G401 (cell line): ENCODE measurements at places on chromosomes 11 and 22.

DNA sequence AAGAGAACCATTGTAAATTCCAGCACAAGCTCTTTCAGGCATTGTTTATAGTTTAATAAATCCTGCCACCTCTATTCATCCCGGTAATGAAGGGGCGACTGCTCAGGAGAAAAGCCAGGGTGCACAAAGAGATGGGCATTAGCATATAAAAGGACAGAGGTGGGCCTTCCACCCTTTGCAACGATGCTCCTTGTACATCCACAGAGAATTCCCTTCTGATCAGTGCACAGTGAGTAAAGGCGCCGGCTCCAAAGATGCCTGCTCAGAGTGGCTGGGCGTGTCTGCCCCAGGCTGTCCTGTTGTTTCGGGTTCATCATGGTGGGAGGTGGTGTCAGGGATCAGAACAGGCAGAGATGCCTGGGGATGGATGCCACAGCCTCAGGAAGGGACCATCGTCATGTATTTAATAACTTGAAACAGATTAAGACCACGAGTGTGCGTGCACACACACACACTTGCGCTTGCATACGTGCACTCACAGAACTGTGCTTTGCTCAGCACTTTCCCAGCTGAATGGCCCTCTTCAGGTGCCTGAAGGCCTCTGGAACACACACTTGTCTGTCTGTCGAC, 305.0 kb downstream of the TBC1D22A start:
- no peak for DNase-seq

DNA sequence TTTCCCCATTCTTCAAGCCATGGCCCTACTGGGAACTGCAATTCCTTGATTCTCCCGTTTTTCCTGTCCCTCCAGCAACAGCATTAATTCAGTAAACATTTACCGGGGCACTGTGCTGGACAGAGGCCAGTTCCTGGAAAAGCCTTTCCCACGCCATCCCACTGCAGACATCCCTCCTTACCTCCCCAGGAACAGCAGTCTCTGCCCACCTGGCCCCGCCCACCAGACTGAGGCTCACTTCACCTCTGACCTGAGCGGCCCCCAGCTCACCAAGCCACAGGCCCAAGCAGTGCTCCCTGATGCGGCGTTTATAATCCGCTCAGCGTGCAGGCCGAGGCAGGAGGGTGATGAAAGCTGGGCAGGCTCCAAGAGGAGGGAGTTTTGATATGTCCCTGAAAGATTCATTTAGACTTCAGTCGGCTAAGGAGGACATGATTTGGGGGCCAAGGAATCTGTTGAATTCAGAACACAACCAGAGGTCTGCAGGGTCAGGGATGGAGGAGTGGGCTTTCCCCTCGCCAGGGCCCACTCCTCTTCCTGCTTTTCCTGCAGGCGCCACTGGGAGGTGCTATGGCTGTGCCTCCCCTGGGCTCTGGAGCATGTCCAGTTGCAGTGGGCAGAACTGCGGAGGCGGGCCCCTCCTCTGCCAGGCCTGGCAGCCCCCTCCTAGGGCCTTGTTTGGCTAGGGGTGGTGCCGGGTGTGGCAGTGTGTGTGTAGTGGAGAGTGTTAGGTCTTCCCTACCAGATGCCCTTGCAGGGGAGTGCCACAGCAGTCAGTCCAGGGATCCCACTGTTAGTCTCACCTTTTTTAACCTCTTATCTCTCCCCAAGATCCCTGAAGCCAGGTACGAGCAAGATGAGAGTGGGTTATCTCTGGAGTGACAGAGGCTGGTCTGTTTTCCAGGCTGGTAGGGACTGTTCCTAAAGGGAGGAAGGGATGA, 1.4 kb upstream of the TAGLN start:
- no peak for DNase-seq

DNA sequence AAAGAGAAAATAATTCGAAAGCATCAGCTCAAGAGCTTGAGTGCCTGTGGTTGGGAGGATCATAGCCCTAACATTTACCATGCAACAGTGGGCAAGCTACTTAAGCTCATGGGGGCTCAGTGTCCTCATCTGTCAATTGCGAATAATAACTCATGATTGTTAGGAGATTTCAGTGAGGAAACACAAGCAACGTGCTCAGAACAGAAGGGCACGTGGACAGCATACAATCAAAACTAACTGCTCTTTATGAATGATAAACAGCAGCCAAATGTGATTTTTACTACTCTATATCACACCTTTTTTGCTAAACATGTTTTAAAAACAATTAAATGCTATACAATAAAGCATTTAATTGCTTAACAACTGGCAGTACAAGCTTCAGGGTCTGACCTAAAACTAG, 310.1 kb upstream of the NARS2 start:
- no peak for DNase-seq

DNA sequence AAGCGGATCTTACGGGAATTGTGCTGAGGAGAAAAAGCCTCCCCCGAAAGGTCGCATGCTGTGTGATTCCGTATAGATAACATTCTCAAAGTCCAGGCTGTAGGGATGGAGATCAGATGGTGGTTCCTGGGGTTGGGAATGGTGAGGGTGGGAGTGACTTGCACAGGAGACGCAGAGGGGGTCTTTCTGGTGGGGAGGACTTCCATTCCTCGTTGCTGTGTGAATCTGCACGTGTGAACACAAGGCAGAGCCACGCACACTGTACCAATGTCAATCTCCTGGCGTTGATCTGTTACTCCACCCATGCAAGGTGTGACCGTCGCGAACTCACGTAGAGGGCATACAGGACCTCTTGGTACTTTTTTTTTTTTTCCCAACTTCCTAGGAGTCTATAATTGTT, 59.0 kb upstream of the KCNQ1OT1 start:
- DNase-seq = no peak

GRCh38 chr11:93089474-93090102, 108.2 kb downstream of the SLC36A4 start:
- peak; percentile 37 for DNase-seq

GRCh38 chr11:132671851-132672370, 860.4 kb downstream of the OPCML start:
- no peak for DNase-seq

DNA sequence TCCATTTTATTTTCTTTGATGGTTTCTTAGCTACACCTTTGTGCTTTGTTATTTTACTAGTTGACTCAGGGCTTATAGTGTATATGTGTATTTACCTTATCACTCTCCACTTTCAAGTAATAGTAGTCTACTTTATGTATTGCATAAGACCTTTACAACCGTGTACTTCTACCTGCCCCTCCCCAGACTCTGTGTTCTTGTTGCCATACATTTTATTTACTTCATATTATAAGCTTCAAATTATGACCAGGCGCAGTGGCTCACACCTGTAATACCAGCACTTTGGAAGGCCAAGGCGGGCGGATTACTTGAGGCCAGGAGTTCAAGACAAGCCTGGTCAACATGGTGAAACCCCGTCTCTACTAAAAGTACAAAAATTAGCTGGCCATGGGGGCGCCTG, 28.2 kb upstream of the CTSD start:
- DNase-seq = no peak

GRCh38 chr11:26583550-26583949, 11.5 kb upstream of the MUC15 start:
- no peak for DNase-seq

DNA sequence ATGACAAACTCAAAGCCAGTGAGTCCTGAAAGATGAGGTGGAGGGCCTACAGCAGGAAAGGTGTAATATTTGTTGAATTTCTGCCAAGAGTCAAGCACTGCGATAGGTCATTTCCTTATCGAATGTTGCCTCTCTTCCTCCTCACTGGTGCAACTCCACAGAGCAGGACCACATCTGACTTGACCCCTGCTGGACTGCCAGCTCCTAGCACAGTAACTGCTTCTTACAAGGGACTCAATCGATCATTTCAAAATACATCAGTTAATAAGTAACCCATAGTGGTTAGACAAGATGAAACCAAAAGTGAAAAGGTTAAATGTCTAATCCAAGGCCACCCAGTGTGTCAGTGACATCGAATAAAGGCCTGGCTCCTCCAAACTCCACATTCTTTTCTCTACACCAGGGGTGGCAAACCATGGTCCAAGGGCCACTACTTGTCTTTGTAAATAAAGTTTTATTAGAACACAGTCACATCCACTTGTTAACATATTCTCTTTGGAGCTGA, 98.5 kb upstream of the CSNK2A3 start:
- DNase-seq = no peak

DNA sequence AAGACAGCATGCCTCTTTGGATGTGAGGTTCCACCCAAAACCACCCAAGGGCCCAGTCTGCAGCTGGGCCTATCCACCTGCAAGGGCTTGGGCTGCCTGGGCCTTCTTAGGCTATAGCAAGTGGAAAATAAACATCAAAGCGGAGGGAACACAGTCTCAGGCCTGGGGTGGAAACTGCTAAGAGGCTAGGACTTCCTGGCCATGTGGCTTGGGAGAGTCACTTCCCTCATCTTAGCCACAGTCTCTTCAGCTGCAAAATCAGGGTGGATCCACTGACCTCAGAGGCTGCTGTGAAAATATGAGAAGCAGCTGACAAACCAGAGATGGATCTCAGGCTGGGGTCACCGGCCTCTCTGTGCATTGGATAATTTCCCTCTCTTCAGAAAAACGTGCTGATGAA, 30.6 kb upstream of the TFIP11 start:
- DNase-seq = no peak

- DNase-seq = no peak
Observed at GRCh38 chr11:75292943-75293342, 52.4 kb downstream of the TPBGL start.

- no peak for DNase-seq
Observed at GRCh38 chr22:46357711-46358520, 22.4 kb downstream of the TRMU start.

GRCh38 chr22:19974268-19974861, 32.7 kb upstream of the TXNRD2 start:
- peak; percentile 88 for DNase-seq

GRCh38 chr11:1864831-1865665, 12.2 kb downstream of the LSP1 start:
- no peak for DNase-seq

DNA sequence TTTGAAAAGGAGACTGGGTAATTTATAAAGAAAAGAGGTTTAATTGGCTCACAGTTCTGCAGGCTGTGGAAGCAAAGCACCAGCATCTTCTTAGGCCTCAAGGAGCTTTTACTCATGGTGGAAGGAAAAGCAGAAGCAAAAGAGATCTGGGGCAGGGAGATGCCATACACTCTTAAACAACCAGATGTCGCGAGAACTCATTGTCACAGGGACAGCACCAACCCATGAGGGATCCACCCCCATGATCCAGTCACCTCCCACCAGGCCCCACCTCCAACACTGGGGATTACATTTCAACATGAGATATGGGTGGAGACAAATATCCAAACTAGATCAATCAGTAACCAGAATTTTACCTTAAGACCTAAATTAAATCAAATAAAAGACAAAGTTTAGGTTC, 87.2 kb downstream of the C11orf91 start:
- DNase-seq = no peak

GRCh38 chr22:39594411-39594810, 23.9 kb downstream of the CACNA1I start:
- DNase-seq = no peak

GRCh38 chr11:2442589-2442988, 1.7 kb downstream of the TRPM5 start:
- DNase-seq = no peak

DNA sequence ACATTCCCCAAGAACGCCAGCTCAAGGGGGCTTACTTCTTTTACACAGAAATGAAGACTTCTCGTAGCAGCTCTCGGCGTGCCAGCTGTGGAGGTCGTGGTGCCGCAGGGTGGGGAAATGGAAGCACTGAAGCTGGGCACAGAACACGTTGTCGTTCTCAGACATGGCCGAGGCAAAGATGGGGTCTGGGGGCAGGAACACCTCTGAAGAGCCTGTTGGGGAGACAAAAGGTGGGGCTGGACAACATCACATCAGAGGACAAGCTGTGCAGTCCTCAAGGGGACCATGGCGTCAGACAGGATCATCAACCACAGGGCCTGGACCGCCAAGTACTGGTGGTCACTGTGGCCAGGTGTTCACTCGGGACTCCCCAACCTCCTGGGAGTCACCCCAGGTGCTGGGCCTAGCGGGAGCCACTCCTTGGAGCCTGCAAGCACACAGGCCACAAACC, 65.2 kb downstream of the DGCR2 start:
- no peak for DNase-seq

- DNase-seq = no peak
Observed at GRCh38 chr11:99281331-99281730, 260.6 kb downstream of the CNTN5 start.

GRCh38 chr11:32092581-32093170, 1.8 kb downstream of the RCN1 start:
- DNase-seq = peak; percentile 24

DNA sequence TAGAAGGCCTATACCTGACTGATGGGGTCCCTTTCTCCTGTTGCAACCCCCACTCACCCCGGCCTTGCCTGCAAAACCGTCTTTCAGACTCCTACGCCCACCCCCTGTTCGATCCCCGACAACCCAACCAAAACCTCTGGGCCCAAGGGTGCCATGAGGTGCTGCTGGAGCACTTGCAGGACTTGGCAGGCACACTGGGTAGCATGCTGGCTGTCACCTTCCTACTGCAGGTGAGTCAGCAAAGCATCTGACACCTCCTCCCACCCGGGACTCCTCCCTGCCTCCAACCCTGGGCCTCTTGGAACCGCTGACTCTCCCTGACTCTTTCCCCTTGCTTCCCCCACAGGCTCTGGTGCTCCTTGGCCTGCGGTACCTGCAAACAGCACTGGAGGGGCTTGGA, 1.2 kb downstream of the ROM1 start:
- DNase-seq = no peak

DNA sequence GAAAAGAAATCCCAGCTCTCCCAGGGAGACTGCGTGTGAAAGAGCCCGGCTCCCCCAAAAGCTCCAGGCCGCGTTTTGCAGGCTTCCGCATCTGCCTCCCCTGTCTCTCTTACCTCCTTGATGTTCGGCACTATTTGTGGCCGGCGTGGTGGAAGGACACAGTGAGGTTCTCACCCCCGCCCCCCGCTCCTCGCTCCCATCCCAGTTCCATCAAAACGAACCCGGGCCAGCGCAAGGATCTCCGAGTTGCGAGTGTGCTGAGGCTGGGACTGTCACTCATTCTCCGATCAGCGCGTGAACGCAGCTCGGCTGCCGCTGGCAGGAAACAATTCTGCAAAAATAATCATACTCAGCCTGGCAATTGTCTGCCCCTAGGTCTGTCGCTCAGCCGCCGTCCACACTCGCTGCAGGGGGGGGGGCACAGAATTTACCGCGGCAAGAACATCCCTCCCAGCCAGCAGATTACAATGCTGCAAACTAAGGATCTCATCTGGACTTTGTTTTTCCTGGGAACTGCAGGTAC, at the start of gene NCAM1:
Gene NCAM1, plus strand, starts transcription at position 275 of the 523 bp plus-strand sequence.
- DNase-seq = peak; percentile 93

- no peak for DNase-seq
Observed at GRCh38 chr11:63212742-63213141, 30.7 kb downstream of the SLC22A25 start.
